ENCODE measurements at places on chromosomes 1 and 21.

- DNase-seq: no peak
These were observed 67.2 kb upstream of the FOXD3 start for GRCh38 chr1:63255153-63255552.

DNA sequence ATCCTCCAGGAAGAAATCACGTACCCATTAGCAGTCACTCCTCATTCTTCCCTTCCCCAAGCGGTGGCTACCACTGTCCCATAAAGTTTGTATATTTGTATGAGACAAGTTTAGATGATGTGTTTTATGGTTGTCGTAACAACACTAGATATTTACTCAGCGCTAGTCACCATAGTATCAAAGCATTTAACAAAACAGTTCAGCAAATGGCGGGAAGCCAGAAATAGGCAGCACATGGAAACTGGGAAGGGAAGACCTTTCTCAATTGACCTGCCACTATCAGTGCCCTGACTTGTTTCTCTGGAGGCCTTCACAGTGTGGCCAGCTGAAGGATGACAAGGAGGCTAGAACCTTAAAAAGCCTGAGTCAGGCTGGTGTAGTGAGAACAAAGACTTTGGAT lies 31.1 kb downstream of the CNST start:
- DNase-seq: no peak

DNA sequence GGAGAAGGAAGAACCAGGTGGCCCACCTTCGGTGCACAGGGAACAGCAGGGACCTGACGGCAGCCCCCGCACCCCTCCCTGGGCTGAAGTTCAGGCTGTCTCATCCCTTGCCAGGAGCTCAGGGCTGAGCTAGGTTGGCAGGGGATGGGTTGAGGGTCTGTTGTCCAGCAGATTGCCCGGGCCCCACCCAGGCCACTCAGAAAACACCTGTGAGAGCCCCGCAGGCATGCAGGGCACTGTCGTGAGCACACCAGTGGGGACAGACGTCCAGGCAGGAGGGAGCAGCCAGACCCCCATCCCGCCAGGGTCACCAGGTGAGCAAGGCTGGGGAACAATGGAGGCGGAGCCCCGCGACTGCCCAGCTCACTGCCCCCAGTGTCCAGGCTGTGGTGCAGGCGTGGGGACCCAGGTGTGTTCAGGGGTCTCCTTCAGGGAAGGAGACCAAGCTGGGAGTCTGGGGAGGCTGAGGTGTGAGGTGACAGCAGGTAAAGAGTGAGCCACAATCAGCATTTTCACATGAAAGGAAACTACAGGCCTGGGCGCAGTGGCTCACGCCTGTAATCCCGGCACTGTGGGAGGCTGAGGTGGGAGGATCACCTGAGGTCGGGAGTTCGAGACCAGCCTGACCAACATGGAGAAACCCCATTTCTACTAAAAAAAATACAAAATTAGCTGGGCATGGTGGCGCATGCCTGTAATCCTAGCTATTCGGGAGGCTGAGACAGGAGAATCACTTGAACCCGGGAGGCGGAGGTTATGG lies 9.4 kb upstream of the SAMD11 start:
- no peak for DNase-seq

GRCh38 chr1:200372885-200373181 lies 37.0 kb downstream of the ZNF281 start:
- DNase-seq: no peak

DNA sequence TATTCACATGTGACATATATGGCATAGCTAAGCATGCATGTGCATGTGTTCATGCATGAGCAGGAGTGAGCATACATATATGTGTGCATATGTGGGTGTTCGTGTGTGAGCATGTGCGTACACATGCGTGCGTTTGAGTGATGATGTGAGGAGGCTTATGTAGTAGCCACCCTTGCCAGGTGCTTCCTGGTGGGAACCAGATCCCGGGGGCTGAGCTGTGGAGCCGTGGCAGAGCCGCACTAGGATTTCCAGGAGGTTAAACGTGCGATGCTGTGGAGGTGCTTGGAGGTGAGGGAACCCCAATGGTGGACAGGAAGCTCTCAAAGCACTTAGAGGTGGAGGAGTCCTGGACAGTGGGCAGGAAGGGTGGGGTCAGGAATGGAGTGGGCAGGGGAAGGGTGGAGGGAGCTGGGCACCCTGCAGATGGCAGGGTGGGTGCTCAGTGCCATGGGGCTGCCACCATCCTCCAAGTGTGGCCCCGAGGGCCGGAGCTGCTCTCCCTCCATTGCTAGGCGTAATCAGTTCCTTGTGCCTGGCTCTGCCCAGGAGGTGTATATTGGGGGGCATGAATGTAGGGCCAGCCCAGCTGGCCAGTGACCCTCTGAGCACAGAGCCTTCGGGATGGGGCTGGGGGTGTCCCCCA lies 48.5 kb downstream of the COL18A1 start:
- DNase-seq: no peak

DNA sequence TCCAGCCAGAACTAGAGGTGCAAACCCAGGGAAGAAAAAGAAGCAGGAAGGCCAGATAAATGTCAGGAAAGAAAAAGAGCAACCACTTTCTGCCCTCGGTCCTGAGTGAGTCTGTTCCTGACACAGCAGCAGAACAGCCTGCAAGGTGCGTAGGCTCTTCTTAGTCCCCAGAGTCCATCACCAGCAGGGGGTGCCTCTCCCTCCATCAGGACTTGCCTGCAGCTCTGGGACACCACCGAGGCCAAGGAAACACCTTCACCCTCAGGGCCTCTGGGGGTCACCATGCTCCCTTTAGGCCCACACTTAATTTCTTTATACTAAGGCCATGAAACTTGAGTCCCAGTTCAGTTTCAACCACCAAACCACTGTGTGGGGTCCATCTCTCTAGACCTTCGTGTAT lies 43.7 kb upstream of the NFASC start:
- peak; percentile 66 for DNase-seq

- DNase-seq: no peak
These were observed 2.6 kb upstream of the SPRR1A start for GRCh38 chr1:152981146-152981871.

DNA sequence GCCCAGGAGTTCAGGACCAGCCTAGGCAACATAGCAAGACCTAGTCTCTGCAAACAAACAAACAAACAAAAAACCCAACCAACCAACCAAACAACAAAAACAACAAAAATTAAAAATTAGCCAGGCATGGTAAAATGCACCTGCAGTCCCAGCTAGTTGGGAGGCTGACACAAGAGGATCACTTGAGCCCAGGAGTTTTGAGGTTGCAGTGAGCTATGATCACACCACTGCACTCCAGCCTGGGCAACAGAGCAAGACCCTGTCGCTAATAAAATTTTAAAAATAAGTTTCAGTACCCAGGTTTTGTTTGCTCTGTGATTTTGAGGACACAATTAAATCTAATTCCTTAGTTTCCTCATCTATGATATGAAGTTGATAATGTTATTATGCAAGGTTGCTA lies 201.3 kb downstream of the SLC45A1 start:
- no peak for DNase-seq

- DNase-seq: no peak
These were observed 5.1 kb upstream of the DCAF8 start for GRCh38 chr1:160267284-160267991.

GRCh38 chr1:180530501-180530900 lies 28.1 kb upstream of the ACBD6 start:
- no peak for DNase-seq

DNA sequence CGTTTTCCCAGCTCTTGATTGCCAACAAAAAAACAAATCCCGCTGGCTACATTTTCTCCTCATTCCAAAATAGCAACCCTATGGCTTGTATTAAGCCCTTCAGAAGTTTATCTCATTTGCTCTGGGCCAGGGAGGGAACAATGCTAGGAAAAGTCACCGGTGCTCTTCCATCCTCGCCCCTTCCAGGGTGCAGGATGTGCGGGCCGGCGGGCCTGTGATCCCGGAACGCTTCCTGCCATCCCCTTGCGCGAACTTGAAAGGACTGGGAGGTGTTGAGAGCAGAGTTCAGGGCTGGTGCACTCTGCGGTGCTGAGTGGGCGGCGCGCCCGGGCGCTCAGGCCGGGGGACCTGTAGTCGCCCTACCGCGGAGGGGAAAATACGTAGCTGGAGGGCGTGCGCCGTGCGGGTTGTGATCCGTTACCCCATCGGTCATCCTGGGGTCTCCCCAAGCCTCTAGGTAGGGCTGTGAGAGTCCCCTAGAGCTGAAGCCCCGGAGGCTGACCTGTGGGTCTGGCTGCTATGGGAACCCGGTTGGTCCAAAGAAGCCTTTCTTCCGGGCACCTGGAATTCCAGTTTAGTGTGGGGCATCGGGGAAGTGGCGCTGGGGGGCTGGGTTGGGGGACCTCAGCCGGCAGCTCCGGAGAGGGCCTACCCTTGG lies 13.1 kb downstream of the NR5A2 start:
- no peak for DNase-seq

DNA sequence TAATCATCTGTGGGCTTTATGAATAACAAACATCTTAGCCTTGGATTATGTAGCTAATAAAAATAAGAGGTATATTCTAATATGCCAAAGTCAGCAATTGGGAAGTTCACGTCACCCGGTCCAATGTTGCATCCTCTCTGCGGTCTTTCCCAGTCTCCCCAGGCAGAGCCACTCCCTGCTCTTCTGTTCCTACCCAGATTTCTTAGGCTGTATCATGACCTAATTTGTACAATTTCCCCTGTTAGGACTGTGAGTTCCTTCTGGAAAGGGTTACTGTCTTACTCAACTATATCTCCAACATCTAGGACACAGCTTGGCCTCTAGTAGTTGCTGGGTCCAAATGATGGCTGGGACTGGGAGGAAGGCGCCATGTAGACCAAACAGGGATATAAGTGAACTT lies 29.8 kb upstream of the C1orf198 start:
- no peak for DNase-seq

- no peak for DNase-seq
These were observed 245.3 kb upstream of the RUNX1 start for GRCh38 chr21:35294231-35294898.

- DNase-seq: no peak
These were observed 8.0 kb downstream of the SMIM12 start for GRCh38 chr1:34851431-34852105.

DNA sequence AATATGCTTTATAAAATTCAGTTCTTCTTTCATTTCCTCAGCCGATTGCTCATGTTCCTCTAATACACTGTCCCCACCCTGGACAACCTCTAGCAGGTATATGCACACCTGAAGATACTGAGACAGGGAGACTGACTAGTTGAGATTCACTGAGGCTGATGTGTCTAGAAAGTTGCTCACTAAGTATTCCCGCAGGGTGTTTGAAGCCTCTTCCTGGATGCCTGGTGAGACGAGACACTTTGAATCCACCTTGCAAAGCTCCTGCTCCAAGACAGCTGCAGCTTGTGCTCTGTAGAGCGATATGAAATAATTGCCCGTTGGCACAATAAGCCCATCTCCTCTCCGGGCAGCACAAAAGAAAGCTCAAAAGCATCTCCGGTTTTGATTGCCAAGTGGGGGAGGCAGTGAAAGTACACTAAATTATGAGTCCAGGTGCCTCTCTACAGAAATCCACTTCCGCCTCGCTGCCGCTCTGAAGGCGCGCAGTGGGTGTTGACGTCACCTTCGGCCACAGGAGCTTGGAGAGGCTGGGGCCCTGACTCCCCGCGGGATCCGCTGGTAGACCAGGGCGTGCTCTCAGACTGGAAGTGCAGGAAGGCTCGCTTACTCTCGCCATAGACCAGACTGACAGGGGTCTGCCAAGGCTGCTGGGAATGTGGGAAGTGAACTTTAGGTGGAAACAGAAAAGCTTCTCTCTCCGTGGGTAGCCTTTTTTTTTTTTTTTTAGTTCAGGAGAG lies 46.3 kb downstream of the GPA33 start:
- DNase-seq: peak; percentile 44

GRCh38 chr1:45863218-45863617 lies 59.8 kb downstream of the MAST2 start:
- no peak for DNase-seq

GRCh38 chr1:167871331-167871730 lies 42.6 kb downstream of the ADCY10 start:
- DNase-seq: no peak

DNA sequence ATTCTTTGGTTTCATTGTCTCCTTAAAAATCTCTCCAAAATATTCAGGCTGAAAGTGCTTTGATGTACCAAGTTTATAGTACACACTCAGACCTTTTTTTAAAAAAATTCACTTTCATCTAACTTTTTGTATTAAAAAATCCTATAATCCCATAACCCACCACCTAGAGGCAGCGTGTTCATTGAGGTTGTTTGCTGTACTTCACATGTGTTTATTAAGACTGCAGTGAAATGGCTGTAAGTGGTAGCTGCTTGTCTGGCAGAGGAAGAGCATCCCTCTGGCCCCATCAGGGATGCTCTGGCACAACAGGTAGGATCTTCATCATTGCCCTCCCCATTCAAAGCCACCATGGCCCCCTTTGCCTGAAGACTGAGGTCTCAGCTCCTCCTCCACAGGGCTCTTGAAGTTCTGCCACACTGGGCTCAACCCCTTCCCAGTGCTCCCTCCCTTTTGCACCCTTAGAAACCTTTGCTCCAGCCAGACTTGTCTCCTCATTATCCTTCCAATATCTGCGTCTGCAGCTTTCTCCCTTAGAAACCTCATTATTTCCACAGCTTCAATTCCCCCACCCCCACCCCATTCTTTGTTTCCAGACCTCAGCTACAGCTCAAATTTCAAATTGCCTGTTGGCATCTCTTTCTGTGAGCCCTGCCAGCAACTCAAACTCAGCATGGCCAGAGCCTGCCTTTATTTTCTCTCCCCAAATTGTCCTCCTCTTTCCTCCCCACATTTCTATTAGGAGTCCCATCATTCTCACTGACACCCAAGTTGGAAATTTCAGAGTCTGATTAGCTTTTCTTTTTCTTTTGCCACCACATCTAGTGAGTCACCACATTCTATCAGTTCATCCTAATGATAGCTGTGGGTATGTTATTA lies 369.6 kb upstream of the USP24 start:
- peak; percentile 33 for DNase-seq

- no peak for DNase-seq
These were observed 223.4 kb upstream of the FMN2 start for GRCh38 chr1:239868058-239868832.

GRCh38 chr1:165671526-165671925 lies 26.8 kb downstream of the ALDH9A1 start:
- no peak for DNase-seq

GRCh38 chr1:87591492-87591891 lies 262.8 kb downstream of the LMO4 start:
- DNase-seq: no peak

- no peak for DNase-seq
These were observed 29.6 kb upstream of the KAZN start for GRCh38 chr1:14568716-14569355.

- no peak for DNase-seq
These were observed 315.5 kb upstream of the CAMK1G start for GRCh38 chr1:209267968-209268367.

- peak; percentile 21 for DNase-seq
These were observed 170.9 kb upstream of the IVNS1ABP start for GRCh38 chr1:185487936-185488335.

- DNase-seq: no peak
These were observed 287.9 kb downstream of the LTN1 start for GRCh38 chr21:28704746-28705145.

DNA sequence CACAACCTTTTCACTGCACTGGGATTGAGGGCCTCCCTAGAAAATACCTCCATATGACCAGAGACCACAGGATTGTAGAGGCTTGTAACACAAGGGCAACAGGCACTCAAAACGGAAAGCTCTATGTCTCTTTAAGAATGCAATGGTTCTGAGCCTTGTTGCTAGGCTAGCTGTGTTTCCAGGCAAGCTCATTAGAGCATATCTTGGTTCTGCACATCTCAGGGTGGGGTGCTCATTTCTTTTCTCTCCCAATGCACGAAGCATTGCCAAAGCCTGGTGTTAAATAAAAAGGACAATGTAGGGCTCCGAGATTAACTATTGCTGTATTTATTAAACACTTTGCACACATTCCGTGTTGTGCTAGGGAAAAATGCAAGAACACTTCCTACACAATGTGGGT lies 315.9 kb downstream of the PRDM2 start:
- no peak for DNase-seq

GRCh38 chr1:218377143-218377660 lies 32.1 kb downstream of the TGFB2 start:
- DNase-seq: no peak

Measured in pons (tissue), 1 donor.